ENCODE measurements at places on chromosomes 6 and 20. TPM values are rescaled to one million over a fixed set of nuclear protein-coding genes. Genes with fewer than 3 reads are reported as not detected.

- DNase-seq = no peak
These were observed 3.2 kb upstream of the SIRPB2 start for GRCh38 chr20:1494436-1494835.

DNA sequence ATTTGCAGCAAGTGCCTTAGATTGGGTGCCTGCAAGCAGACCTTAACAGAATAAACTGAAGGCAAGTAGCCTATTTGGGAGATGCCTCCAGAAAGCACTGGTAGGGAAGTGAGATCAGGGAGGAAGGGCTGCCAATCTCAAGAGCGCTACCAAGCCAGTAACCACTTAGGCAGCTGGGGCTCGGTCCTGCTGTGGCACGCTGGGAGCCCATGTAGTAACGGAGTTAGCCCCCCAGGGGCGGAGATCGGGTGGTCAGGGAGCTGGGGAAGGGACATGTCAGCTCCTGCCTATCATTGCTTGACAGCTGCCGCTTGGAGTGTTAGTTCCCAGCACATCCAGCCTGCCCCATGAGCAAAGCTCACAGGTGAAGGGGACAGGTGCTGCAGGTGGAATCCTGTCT lies 127.0 kb downstream of the CEBPB start:
- DNase-seq = no peak

- no peak for DNase-seq
These were observed 404.8 kb downstream of the CD109 start for GRCh38 chr6:74100719-74101287.

- DNase-seq = no peak
These were observed 25.1 kb downstream of the RNF217 start for GRCh38 chr6:124987291-124987690.

GRCh38 chr20:12946789-12947188 lies 62.0 kb upstream of the SPTLC3 start:
- no peak for DNase-seq

DNA sequence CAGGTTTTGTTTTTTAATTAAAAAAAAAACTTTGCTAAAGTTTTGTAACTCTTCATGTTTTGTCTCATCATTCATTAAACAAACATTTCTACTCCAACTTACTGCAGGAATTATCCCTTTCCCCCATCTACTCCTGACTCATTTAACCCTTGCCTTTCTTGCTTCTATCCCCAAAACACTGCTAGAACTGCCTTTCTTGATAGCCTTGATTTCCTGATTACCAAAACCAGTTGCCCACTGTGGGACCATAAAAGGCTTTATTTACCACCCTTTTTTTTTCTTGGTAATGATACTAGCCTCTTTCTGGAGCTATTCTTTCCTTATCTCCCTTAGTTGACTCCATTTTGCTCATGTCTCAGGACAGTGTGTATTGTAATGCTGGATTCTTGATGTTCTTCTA lies 15.3 kb downstream of the AFDN start:
- no peak for DNase-seq

- DNase-seq = no peak
These were observed 82.1 kb downstream of the PREP start for GRCh38 chr6:105320765-105321164.

DNA sequence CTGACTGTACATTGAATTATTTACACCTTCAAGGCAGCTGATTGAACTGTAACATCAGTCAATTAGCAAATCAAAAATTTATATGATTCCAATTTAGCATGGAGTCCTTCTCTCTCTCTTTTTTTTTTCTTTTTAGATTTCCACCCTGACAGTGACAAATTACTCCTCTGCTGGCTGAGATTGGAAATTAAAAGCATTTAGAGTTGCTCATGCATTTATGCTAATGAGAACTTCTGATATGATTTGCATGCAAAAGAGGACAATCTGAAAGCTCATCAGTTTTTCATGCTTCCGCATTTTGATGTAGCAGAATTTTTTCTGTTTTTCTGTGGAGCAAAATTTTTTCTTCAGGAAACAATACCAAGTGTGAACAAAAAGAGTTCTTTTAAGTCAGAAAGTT lies 130.5 kb upstream of the NOX3 start:
- DNase-seq = no peak

- DNase-seq = peak; percentile 65
These were observed 16.2 kb downstream of the GABRR2 start for GRCh38 chr6:89298680-89299465.

- DNase-seq = no peak
These were observed 156.1 kb upstream of the AGPAT4 start for GRCh38 chr6:161429921-161430490.

DNA sequence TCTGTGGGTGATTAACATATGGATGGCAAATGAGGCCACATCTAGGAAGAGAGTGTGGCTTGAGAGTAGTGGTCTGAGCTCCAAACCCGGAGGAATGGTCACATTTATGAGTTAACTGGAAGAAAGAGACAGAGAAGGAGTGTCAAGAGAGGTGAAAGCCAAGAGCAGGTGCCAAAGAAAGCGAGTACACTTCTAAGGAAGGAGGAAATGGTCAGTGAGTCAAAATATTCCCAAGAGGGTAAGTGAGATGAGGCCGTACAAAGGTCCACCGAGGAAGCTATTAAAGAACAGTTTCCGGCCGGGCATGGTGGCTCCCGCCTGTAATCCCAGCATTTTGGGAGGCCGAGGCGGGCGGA lies 104.5 kb upstream of the RNF24 start:
- DNase-seq = peak; percentile 55

DNA sequence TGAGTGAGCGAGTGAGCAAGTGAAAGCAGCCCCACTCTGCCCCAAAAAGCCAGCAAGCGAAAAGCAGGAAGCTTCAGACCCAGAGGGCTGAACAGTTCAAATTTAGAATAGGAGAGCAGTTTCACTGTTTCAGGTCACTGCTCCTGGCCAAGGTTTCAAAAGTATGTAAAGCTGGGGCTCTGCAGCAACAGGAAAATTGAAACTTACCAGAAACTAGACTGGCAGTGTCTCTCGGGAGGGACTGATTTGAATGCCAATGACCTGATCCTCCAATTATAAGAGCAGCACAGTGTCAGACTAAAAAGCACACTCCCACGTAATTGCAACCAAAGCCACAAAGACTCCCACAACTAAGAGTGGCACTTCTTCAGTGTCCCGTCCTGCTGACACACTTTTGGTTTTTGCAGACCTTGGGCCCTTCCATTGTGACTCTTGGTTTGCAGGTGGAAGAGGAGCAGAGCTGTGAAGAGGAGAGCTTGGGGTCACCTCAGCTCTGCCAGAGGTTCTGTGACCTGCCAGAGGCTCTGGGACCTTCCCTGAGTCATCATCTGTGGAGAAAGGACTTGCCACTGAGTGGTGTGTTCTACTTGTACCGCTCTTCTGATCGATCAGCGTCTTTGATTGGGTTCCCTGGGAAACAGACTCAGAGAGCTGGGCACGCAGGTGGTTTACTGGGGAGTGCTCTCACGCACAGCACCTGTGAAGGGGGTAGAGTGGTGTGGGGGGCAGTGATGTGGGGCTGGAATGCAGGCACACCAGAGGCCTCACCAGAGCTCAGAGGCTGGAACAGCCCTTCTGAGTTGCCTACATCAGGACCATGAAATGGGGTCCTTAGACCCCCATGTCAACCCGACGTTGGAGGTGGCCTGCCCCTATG lies 52.7 kb upstream of the PTGIS start:
- no peak for DNase-seq

DNA sequence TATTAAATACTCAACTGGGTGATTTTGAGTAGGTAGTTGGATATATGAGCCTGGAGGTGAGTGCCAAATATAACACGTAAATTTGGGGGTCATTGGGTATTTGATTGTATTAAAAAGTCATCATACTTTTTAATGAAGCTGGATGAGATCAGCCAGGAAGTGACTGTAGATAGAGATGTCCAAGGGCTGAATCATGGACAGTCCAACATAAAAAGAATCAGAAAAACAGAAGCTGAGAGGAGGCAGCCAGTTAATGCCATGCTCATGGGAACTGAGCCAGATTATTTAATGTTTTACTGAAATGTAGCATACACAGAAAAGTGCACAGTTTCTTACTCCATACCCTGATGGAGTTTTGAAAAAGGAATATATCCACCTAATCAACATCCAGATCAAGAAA lies 435.5 kb upstream of the PLCB4 start:
- DNase-seq = peak; percentile 14

GRCh38 chr20:47392015-47392720 lies 35.7 kb upstream of the ZMYND8 start:
- peak; percentile 82 for DNase-seq

- no peak for DNase-seq
These were observed 211.4 kb upstream of the TSHZ2 start for GRCh38 chr20:52760791-52761190.

DNA sequence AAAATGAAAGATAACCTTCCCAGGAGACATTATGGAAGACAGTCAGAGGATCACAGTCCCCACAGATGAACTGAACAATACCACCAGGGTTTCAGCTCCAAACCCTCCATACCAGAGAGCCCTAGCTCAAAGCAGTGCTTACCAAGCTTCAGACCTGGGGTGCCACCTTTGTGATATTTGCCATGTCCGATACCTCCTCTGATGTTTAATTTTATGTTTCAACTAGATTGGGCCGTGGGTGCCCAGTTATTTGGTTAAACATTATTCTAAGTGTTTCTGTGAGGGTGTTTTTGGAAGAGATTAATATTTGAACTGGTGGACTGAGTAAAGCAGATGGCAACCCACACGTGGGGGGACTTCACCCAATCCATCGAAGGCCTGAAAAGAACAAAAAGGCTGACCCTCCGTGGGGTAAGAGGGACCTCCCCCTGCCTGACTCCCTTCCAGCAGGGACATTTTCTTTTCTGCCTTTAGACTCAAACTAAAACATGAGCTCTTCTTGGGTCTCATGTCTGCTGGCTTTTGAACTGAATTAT lies 11.8 kb downstream of the SCML4 start:
- DNase-seq = no peak

The GJA10 gene
- not detected for total RNA-seq

The SNAP25 gene
- 0.80 TPM for total RNA-seq

The DCDC2 gene
- total RNA-seq = 0.51 TPM

The TRAPPC3L gene
- not detected for total RNA-seq

The SLC22A2 gene
- total RNA-seq = 1.1 TPM

The TBC1D32 gene
- 5.4 TPM for total RNA-seq

The C20orf144 gene
- total RNA-seq = not detected

The TRIM10 gene
- not detected for total RNA-seq

The PFDN4 gene
- 481 TPM for total RNA-seq

The SCUBE3 gene
- 2.0 TPM for total RNA-seq

The COL12A1 gene
- 6.6 TPM for total RNA-seq

The HLA-DOA gene
- 1.9 TPM for total RNA-seq

The SMLR1 gene
- total RNA-seq = not detected

The CDKAL1 gene
- total RNA-seq = 31.8 TPM

The ABHD16B gene
- total RNA-seq = not detected

Measured in Daoy (cell line).